ENCODE measurements at places on chromosomes 3 and 15.

GRCh38 chr3:73024836-73025235 is 28.2 kb downstream of the PPP4R2 start:
- no peak for DNase-seq

DNA sequence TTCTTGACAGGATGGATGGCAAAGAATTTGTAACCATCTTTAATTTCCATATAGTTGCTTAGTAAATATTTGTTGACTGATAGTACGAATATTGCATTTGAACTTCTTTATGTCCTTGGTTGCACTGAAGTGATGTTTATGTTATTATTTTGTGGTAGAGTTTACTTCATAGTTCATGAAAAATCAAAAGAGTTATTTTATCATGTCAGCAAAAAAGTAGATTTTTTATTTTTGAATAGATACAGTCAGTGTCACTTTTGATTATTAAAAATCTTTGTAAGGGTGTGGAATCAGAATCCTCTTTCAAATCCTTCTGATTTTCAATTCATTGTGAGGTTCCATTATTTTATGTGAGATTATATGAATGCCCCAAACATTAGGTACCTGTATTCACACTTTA is 35.0 kb downstream of the FILIP1L start:
- DNase-seq = no peak

- DNase-seq = no peak
Observed at GRCh38 chr3:16614033-16615031, 9.1 kb upstream of the DAZL start.

GRCh38 chr3:181703601-181704420 is 7.9 kb upstream of the SOX2 start:
- no peak for DNase-seq

DNA sequence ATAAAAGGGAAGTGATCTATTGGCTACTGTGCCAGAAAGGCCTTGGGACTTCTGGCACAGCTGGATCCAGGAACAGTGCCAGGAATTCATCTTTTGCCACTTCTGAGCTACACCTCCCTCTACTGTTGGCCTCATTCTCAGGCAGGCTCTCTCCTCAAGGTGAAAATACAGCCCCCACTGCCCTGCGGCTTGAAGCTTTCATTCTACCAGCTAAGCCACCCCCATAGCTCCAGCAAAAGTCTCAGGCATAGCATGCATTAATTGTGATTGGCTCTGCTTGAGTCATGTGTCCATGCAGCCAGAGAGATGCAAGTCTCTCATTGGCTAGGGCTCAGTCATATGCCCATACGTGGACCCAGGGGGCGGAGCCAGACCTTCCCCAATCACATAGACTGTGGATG is 142.4 kb downstream of the TPRA1 start:
- peak; percentile 31 for DNase-seq

GRCh38 chr3:177474652-177475355 is 277.5 kb upstream of the TBL1XR1 start:
- no peak for DNase-seq

DNA sequence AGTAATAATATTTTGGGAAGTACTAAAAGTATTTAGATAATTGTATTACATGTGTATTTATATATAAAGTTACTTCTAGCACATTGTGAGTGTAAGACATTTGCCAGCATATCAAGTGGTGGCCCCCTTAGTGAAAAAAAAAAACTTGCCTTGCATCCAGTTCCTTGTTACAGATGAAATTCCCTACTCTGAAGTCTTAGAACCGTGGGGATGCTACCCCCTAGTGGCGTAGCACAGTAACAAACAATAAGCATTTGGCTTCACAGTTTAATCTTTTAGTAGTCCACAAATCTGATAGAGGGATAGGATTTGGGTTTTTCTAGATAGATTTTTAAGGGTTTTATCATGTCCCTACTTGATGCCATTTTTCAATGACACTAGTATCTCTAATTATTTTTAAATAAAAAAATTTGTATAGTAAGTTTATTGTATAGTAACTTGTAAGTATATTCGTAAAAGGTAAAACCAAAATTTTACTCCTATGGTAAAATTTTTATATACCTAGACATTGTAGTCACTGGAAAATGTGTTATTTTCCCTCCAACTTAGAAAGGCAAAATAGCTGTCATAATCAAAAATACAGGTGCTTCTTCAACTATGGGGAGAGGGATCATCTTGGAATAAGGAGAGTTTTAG is 14.3 kb downstream of the SMC4 start:
- DNase-seq = peak; percentile 65

GRCh38 chr15:89801471-89802195 is 13.0 kb downstream of the ANPEP start:
- DNase-seq = no peak

DNA sequence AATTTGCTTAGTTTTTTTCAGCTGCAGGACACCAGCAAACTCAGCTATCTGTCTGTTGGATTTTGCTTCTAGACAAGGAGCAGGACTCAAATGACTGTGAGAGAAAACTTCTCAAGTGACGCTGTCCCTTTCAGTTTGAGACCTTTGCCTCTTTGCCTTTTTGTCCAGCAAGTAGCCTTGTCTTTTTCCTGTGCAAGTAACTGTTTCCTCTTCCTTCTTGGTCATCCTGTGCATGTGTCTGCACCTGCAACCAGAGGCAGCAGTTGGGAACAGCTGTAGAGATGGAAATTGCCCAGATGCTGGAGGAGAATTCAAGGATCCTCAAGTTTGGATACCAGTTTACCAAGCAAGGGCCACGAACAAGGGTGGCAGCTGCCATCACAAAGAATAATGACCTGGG is 23.3 kb upstream of the TMOD3 start:
- DNase-seq = no peak

DNA sequence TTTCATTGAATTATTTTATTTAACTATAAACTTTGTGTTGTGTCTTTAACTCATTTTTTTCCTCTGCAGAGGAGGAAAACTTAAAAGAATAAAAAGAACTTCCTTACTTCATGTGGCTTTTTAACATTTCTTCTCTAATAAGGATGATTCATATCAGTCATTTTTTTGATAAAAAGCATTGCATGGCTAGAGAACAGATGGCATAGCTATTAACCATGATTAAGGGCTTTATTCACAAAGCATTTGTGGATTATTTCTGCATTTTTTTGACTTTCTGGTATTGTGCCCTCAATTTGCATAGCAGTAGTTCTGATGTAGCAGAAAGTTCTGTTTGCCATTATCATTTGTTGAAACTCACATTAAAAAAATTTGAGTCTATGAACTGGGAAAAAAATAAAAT is 540.8 kb downstream of the SI start:
- no peak for DNase-seq

DNA sequence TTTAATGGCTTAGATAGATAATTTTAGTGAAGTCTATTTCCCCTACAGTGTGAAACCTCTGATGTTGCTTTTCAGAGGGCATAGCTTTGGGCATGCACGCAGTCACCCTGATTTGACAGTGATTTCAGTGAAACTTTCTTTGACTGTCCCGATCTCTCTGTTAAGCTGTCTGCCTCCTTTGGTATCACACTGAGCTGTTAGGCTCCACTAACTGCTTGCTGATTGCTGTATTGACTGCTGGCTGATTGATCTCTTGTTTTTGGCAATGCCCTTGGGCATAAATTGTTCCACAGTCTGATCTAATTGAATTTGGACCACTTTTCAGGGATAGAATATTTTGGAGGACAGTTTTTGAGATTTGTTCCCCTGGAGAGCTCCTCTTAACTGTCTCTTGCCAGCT is 68.5 kb upstream of the CCDC54 start:
- DNase-seq = no peak

DNA sequence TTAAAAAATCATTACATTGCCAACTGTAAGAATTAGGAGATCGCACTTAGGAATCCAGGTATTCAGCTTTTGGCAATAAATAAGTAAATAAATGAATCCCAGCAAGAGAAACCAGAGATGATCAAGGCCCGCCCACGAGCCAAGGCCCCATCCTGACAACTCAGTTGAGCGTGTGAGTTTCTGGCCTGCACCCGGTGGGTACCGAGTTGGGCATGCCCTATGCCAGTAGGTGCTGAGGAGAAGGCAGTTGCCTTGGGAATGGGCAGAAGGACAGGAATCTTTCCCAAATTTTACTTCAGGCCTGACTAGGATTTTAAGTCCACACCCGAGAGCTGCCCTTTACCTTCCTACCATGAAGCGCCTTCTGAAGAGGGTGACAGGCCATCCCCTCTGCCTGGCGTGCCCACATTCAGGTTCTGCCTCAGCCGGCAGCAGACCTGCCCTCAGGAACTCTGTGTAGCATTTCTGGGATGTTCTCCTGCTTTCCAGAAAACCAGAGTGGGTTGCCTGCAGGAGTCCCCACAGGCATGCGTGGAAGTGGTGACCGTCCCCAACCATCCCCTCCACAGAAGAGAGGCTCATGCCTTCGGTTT is 99.3 kb upstream of the ALDH1A3 start:
- DNase-seq = peak; percentile 41

DNA sequence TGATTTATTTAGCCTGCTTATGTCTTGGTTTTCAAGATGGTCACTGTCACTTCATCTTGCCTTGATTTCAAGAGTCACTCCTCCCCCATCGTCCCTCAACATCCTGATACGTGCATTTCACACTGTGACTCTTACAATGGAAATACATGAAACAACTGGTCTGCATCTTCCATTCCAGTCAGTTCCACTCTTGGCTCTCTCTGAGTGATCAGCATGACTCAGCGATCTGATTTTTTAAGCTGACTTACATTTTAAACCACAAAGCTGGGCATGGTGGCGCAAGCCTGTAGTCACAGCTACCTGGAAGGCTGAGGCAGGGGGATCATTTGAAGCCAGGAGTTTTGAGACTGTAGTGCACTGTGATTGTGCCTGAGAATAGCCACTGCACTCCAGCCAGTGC is 271.2 kb upstream of the ROPN1 start:
- DNase-seq = no peak

DNA sequence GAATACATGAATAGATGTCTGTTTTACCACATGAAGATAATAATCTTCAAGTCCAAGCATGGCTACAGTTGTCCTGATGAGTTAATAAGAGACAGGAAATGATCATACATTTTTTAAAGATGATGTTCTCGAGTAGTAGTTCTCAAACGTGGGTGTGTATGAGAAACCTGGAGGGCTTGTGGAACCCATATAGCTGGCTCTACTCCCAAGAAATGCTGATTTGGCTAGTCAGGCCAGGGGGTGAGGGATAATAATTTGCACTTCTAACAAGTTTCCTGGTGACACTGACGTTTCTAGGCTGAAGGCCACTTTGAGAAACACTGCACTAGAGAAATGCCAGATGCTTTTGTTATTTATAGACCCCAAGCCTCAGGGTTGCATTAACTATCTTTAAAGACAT is 37.0 kb downstream of the ROPN1B start:
- DNase-seq = no peak

DNA sequence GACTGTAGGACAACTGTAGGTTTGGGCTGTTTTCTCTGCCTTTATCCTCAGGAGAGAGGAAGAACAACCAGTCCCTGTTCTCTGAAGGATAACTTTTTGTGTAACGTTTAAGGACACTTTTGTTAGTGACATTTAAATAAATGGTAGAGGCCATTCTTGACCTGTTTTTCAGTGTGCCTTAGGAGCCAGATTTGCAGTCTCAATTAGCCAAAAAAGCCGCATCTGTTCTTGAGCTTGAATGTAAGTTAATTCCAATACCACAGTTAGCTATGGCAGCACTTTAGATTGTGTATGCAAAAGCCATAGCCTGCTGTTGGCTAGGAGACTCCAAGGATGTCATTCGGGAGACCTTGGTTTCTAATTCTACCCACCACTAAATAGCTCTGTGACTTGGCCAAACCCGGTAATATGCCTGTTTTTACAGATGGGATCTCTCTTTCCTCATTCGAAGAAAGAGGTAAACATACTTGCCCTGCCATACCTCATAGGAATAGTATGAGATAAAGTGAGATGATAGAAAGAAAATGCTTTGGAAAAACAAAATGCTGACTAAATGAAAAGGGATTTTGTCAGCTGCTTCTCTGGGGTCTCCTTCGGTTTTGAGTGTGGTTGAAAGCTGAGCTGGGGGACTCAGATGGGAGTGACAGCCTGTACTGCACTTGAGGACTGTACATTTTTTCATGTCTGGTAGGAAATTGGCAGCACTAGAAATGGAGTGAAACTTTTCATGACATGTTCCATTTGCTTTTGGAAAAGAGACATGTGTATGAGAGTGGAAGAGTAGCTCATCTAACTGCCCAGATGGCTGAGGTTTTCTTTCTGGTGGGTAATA is 57.3 kb upstream of the ROPN1 start:
- no peak for DNase-seq

- DNase-seq = no peak
Observed at GRCh38 chr15:84878504-84878903, 6.0 kb upstream of the SLC28A1 start.

GRCh38 chr15:86121568-86122225 is 42.0 kb downstream of the AGBL1 start:
- DNase-seq = no peak

DNA sequence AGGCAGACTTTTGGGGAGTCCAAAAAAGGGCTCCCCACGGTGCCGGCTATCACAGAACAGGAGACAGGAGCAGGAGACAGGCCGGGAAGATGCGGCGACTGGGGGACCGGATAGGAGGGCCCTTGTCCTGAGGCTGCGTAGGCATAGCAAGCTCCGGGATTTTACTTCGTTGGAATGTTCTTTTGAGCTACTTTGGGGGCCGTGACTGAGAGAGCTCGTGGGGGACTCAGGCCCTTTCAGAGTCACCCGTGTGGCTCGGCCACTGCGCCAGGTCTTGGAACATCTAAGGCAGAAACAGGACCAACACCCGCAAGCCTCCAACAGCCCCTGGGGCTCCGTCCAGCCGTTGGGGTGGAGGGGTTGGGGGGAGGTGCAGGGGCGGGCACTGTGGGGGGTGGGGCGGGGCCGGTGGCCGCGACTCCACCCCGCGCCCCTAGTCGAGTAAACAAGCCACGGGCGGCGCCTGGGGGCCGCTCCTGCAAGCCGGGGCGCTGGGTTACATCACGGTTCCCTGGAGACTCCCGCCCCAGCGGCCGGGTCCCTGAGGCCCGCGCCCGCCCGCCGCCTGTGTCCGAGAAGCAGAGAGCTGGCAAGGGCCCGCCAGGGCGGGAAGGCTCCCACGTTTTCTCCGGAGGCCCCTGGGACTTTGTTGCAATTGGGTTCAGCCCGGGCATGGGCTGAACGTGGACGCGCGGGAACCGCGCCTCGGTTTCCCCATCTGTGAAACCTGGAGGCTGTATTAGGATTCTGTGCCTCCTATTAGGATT is 23.3 kb upstream of the C15orf39 start:
- DNase-seq = no peak

GRCh38 chr3:56783644-56784447 is 17.9 kb downstream of the ARHGEF3 start:
- no peak for DNase-seq

DNA sequence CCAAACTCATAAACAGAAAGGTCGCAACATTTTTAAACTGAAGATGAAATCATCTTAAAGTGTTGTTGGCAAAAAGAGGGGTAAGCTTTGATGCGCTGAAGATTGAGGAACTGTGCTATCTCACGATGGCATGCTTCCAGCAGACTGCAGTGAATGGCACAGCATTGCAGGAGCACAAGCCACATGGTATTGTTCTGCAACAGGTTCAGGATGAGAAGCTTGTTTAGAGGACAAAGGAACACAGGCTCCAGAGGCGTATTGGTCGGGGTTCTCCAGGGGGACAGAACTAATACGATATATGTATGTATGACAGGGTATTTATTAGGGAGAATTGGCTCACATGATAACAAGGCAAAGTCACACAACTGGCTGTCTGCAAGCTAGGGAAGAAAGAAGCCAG is 13.8 kb upstream of the PLD1 start:
- no peak for DNase-seq

DNA sequence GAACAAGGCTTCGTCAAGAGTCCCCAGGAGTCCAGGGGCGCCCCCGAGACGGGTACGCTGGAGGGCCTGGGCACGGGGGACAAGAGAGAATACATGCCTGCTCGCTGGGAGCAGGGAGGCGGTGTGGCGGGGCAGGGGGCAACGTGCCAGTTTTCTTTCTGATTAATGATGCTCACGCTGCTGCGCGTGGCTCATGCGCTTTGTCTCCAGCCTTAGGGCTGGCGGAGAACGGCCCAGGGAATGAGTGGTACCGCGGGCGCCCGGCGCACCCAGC is 408 bp upstream of the ARPP21 start:
- DNase-seq = no peak
